Activated T-cell treated with anti-CD3 and anti-CD28 coated beads for 48 hours (primary cell): ENCODE measurements at places on chromosomes 12 and 14.
A peak's percentile ranks its signal among the peaks of the same experiment; 100 is the strongest.

- DNase-seq = no peak
These were observed 29.3 kb downstream of the CALM1 start for GRCh38 chr14:90426031-90426540.

- no peak for DNase-seq
These were observed 9.0 kb upstream of the KRT2 start for GRCh38 chr12:52660934-52661499.

DNA sequence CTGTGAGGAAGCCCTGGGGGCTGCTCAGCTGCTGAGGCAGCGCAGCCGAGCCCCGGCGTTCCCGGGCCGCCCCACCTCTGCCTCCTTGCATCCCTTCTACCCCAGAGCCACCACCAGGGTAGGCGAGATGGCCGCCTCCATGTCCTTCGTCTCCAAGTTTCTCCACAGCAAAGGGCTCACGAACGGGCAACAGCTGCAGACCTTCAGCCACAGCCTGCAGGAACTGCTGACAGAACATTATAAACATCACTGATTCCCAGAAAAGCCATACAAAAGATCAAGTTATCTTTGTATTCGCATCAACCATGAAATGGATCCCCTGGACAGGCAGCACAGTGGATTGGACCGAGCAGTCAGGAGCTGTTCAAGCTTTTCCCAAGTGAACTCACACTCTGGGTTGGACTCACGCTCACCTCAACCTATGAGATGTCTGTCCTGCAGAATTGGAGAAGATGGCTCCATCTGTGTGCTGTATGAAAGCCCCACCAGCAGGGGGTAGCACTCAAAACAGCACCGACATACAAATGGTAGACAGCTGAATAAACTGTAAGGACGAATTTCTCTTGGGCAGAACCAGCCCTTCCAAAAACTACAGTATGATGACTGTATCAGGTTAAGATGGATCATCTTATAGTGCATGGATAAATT lies 19.4 kb upstream of the A2M start:
- DNase-seq = peak; percentile 3

DNA sequence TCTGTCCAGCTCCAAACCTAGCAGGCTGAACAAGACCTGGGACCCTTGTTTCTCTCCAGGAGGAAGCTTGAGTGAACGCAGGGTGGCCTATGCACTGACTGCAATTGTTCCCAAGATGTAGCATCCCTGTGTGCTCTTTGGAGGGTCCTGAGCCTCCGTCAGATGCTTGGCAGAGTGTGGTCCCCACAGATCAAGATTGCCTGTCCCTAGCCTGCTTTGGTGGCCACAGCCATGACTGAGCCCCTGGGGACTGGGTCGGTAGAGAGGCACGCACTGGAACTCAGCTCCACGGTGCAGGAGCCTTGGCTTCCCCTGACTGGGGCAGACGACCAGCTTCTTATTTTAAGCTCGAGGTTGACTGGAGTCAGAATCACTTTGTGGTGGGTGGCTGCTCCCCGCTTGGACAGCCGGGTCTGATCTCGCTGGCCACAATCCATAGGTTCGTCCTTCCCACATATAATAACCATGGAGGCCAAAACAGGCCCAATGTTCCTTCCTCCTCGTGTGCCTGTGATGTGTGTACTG lies 97.8 kb downstream of the LGMN start:
- no peak for DNase-seq

DNA sequence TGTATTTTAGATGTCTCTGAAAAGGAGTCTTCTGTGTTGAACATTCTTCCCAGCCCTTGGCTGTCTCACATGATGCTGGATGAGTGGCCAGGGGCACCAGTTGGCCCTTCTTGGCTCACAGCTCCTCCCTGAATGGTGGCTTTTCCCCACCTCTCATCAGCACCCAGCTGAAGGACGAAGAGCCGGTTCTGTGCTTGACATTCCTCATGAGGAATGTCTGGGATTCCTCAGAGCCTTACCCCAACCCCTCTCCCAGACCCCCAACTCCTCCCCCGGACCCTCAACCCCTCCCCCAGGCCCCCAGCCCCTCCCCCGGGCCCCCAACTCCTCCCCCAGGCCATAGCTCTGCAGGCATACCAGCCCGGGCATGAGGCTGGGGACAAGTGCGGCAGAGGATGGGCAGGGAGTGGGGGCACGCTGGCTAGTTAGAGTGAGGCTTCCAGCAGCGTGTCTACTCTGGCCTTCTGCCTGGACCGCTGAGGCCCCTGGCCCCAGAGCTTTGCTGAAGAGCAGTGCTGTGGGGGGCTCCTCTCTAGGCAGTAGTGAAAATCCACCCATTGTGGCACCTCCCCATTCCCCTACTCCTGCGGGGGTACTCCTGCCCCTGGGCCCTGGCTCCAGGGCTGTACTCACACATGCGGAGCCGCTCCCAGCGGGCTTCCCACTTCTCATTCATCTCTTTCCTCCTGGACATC lies 64.3 kb downstream of the PLEKHG3 start:
- no peak for DNase-seq
